Esophagus squamous epithelium (tissue), 5 donors: ENCODE measurements at places on chromosomes 4 and X. TPM values are rescaled to one million over a fixed set of nuclear protein-coding genes. Genes with fewer than 3 reads are reported as not detected.

AMTN gene
- 0.79 TPM for total RNA-seq

GRCh38 chrX:98432413-98432812 lies 1548.7 kb downstream of the RPA4 start:
- H3K27ac ChIP-seq = no peak overlapping the region
- no peaks in the 10 kb centered on the region for H3K4me1 ChIP-seq
- DNase-seq = no peak
- H3K4me3 ChIP-seq = no peak overlapping the region
- H3K27me3 ChIP-seq = no peaks in the 10 kb centered on the region

- H3K36me3 ChIP-seq = no peaks in the 10 kb centered on the region
- H3K4me1 ChIP-seq = no peaks in the 10 kb centered on the region
Measured at GRCh38 chrX:35439034-35439660, 359.0 kb upstream of the MAGEB16 start.

GRCh38 chrX:77436271-77436670 lies 10.9 kb upstream of the FGF16 start:
- no peaks in the 10 kb centered on the region for H3K36me3 ChIP-seq
- no peaks in the 10 kb centered on the region for H3K27me3 ChIP-seq
- H3K27ac ChIP-seq = no peak overlapping the region
- DNase-seq = no peak

- no peak for DNase-seq
- peaks cover 23% of the 10 kb centered on the region for H3K4me1 ChIP-seq
- no peaks in the 10 kb centered on the region for H3K36me3 ChIP-seq
- H3K4me3 ChIP-seq = peak overlapping the region; percentile 19
- no peaks in the 10 kb centered on the region for H3K27me3 ChIP-seq
Measured at GRCh38 chr4:139167774-139168444, 9.1 kb downstream of the ELF2 start.
